Germinal center (tissue), 1 donor: ENCODE measurements at places on chromosomes 2 and 18.

- DNase-seq: no peak
Observed at GRCh38 chr2:6917761-6918421, 679 bp downstream of the RNF144A start.

- DNase-seq: no peak
Observed at GRCh38 chr2:213175673-213176247, 24.3 kb upstream of the IKZF2 start.

- no peak for DNase-seq
Observed at GRCh38 chr2:118059919-118060478, 28.3 kb upstream of the INSIG2 start.

DNA sequence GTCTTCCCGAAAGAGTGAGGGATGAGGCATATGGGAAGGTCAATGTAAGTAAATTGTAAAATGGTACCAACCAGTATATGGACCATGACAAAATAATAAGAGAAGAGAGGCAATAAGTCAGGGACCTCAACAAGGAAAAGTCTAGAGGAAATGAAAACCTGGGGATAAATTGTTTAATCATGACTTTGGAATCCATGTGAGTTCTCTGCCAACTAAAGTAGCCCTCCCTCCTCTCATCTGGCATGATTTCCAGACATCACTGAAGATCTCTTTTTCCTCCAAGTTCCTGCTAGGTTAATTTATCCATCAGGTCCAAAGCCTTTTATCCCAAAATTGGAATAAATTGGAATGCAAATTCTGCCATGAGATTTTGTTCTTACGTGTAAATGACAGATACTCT is 417.9 kb downstream of the NRXN1 start:
- DNase-seq: no peak

DNA sequence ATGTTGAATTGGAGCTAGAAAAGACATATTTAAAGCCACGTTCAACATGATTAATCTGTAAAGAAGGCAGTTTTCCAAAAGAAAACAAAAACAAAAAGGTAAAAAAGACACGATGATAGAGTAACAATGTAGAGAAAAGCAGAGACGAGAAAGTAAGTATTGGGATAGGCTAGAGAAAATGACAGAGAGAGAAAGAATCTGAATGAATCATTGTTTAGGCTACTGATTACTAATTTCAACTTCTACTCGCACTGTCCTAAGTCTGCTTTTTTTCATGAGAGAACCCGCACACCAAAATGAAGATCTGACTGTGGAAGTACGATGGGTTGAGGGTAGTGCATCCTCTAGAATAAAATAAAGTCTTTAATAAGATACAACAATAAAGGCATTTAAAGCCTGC is 1599.2 kb upstream of the TMEFF2 start:
- DNase-seq: no peak

DNA sequence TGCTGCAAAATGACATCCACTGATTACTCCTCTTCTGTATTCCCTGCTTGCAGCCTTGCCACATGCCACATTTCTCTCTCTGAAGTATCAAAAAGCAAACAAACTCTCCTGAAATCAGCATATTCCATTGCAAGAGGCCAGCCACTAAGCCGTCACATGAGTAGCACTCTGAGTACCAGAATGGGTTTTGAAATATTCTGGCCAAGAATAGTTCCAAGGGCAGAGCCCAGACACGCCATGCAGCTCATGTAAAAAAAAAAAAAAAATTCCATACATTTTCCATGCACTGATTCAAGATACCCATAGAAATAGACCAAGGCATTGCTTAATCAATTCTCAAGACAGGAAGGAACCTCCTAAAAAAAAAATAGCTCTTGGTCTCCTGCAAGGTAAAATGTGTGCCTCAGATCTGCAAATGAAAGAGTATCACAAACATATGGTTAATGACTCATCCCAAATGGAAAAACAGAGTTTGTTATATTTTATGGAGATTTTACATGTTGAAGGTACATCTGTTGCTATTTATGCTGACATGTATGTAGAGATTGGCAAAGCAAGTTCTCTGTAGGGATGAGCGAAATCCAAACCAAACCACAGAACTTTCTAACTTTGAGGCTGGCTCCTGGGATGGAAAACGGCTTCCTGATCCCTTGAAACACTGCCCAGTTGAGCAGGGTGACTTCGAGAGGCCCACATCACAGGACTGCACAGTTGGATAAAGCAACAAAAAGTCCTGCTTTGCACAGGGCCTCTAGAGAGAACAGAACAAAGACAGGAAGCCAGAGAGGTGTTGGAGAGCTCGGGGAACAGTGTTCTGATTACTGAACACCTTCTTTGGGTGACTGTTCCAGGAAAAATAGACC is 346.2 kb downstream of the ZNF521 start:
- DNase-seq: no peak

DNA sequence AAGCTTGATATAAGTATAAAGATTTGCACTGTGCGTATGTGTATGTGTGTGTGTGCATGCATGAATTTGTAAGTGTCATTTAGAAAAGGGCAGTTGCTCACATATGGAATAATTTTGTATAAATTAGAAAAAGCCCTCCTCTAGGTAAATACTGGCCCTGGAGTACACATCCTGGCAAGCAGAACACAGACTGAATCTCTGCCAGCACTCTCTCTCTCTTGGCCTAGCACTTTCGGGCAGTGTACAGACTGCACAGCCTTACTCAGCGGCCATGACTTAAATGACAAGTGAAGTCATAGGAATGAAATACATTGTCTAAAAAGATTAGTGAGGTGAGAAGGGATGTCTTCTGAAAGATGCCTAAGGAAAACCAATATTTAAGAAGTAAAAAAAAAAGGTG is 214.1 kb downstream of the RDH14 start:
- no peak for DNase-seq

DNA sequence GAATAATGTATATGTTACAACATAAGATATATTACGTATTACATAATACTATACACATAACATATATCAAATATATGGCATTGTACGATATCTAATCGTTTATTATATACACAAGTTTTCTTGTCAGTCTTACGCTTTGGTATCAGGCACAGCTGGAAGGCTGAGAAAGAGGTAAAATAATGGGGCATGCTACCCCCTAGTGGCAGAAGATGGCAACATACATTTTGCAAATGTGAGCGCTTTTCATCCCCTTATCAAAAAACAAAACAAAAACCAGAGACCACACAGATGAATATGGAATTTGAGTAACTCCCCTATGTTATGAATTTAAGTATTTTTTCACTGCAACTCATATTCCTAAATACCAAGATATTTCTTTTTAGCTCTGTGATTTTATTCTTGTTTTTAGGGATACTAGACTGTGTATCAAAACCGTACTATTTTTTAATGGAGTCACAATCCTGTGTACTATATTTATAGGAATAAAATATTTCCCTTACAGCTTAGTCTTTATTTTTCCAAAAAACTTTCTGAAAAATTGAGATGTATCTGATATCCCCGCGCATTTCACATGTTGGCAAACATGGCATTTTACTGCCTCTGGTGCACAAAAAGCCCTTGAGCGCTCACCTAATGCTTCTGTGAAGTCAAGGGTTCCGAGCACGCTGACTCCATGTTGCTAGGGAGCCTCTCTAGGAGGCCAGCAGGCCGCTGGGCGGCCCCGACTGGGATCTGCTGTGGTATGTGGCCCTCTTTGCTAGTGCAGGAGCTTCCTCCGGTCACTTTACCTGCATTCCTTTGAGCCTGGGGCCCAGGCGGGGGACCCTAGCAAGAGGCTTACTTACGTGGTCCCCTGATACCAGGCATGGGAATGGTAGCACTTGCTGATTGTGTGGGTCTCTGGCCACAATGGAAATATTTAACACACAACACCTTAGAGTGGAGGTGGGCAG is 62.5 kb downstream of the SLC4A3 start:
- DNase-seq: peak; percentile 64

DNA sequence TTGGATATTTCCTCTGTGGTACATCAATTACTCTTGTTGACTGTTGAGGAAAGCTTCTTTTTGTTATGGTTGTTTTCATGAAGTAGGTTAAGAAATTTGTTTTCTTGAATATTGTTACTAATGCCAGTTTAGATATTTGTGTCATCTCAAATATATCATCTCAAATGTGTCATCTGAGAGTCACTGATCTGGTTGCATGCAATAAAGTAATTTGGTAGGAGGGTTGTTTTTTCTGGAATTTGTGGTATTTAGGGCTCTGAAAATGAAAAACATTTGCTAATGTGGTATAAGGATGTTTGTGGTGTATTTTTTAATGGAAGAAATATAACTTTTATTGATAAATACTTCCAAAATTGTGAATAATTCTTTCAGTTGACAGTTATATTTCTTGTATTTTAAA is 117.7 kb downstream of the GREB1L start:
- no peak for DNase-seq

DNA sequence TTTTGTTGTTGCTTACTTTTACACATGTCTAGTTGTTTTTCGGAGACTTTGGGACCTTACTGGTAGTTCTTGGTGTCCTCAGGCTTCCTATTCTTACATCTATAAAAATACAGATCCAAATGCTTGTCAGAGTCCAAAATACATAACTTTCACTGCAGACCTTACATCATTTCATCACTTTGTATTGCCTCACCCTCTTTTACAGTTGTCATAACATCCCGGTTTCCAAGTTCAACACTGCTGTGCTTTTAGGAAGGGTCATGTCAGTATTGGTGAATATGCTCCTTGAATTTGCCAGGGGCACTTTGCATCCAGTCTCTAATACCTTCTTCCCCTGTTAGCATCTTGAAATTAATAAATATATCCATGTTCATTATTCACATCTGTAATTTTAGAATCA is 518.2 kb upstream of the RAB12 start:
- DNase-seq: no peak

DNA sequence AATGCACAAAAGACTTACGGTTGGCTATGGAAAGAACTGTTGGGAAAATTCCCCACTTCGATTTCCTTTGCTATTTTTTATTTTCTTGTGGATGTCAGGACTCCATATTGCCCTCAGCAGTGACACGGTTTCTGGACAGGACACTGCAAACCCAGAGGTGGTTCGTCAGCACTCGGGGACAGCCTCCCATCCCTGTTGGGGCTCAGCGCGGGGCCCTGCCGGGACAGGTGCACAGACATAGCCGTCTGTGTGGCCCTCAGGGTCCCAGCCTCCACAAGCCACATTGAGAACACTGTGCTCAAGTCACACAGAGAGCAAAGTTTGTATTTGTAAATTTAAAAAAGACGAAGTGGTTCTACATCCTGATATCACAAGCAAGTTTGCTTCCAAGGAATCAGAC is 38.7 kb downstream of the MYT1L start:
- no peak for DNase-seq

DNA sequence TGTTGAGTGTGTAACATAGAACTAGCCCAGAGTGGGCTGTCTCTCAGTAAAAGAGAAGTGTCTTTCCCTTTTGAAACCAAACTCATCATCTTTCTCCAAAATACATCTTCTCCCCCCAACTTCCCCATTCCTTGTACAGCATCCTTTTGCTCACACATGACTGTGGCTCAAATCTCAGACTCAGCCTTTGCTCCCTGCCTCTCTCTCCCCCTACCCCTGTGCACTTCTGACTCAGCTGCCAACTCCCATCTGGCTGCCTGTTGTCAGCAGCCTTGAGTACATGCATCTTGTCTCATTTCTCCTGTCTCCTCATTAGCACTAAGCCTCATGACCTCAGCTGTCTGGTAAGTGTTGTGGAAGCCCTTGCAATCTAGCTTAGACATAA is 18.1 kb upstream of the MGAT4A start:
- no peak for DNase-seq

DNA sequence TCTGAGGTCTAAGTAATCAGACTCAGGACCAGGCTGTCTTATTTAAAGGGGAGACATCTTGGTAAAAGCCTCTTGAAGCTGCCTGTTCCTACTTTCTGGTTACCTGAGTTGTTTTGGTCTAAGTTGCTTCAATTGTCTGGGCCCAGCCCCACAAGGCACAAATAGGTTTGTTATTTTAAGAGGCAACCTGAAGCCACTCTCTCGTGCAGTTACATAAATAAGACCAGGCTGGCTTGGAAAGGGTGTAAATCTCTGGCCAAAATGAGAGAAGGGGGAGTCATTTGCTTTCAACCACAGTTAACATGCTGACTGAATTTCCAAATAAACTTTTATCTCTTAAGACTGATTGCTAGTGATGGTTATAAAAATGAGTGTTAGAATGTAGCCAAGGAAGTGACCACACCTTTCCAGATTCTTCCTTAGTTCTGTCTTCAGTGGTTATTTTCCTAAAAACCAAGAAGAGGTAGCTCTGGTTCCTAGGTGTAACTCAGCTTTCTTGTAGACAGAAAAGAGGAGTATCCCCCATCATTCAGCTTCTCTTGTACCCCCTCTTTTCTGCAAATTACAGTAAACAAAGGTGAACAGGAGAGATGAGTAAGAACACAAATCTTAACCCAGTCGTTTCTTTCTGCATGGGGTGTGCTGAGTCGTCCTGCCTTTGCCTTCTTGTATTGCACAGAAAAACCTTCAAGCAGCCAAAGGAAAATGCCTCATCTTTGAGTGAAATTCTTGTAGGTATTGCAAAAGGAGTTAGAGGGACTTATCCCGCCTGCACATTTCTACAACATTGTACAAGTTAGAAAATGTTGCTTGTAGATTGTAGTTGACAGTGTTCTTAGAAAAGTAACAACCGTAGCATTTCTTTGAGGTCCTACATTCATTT is 161.5 kb upstream of the NT5C1B start:
- no peak for DNase-seq
